DMS 273 treated with DMSO at 0.1 percent for 48 hours (cell line): ENCODE measurements at places on chromosomes 2 and 18.

DNA sequence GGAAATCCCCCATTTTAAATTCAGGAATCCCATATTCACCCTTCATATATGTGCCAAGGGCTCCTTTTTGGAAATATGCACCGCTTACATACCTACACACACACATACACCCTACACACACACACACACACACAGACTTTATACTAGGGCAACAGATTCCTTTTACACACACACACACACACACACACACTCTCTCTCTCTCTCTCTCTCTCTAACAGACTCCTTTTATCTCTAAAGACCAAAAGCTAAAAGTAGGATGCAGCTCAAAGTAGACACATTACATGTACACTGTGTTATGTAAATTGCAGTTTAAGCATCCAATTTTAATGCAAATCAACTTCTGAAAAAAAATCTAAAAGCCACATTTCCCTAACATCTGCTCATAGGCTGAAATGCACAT lies 130.9 kb upstream of the CAPN13 start:
- no peak for DNase-seq

GRCh38 chr2:39696838-39697237 lies 31.1 kb downstream of the TMEM178A start:
- DNase-seq, result peak; percentile 81

DNA sequence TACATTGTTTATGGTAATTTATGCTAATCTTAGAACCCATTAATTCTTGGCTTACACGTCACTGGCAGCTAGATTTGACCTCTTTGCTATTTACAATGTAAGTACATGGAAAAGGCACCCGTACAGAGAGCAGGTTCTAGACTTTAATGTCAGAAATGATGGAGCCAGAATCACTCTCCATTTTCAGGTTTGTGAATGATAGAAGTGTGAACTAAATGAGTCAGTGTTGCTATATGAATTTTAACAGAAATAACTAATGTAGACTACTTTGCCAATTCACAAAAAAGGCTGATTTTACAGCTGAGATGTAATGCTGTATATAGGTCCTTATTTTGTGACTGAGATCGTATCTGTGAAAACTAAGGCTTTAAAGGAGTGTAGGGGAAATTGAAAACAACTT lies 214.6 kb downstream of the LDLRAD4 start:
- no peak for DNase-seq

- no peak for DNase-seq
Observed at GRCh38 chr2:41879235-41879916, 168.4 kb upstream of the PKDCC start.

GRCh38 chr18:42730272-42730671 lies 385.2 kb downstream of the RIT2 start:
- no peak for DNase-seq

DNA sequence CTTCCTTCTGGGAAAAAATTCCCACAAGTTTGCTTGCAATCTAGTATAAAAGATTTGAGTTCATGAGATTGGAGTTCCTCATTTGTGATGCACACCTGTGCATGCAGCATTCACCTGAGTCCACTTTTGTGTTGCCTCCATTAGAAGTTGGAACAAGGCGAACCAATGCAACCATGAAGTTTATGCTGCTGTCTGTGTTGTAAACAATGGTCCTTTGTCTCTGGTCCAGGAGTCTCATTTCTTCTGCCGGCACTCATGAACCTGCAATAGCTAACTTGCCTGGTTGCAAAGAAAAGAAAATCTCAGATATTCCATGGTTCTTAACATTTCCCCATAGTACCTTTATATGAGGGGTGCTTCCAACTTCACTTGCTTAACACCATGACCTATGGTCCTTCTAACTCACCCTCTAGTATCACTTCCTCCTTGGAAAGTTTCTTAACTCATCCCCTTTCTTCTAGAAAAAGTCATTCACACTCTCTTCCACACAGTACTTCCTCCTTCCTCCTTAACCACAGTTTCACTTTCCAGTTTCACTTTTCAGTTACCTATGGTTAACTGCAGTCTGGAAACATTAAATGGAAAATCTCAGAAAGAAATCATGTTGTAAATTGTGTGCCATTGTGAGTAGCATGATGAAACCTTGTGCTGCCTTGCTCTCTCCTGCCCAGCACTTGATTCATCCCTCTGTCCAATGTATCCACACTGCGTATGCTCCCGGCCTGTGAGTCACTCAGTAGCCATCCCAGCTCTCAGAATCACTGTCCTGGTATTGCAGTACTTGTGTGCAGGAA lies 128.8 kb upstream of the TRIB2 start:
- DNase-seq, result no peak

GRCh38 chr2:77579076-77579769 lies 57.0 kb upstream of the LRRTM4 start:
- no peak for DNase-seq

DNA sequence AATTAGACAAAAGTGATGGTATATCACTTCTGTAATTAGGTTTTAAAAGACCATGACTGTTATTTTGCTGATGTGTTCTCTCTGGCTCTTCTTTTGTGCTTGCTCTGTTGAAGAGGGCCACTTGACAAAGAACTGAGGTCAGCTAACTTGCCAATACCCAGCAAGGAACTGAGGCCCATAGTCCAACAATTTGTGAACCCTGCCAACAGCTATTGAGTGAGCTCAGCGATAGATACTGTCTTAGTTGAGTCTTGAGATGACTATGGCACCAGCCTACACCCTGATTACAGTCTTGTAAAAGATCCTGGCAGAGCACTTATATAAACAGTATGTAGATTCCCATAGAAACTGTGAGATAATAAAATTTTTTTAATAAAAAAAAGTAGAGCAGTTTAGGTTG lies 103.0 kb downstream of the BMPR2 start:
- DNase-seq, result no peak

GRCh38 chr2:82811946-82812345 lies 1647.1 kb downstream of the SUCLG1 start:
- no peak for DNase-seq

- no peak for DNase-seq
Observed at GRCh38 chr2:79994965-79995364, 309.6 kb downstream of the LRRTM1 start.

GRCh38 chr2:105755895-105756294 lies 11.2 kb downstream of the NCK2 start:
- no peak for DNase-seq

GRCh38 chr18:59918320-59918755 lies 18.5 kb downstream of the PMAIP1 start:
- DNase-seq, result peak; percentile 97

DNA sequence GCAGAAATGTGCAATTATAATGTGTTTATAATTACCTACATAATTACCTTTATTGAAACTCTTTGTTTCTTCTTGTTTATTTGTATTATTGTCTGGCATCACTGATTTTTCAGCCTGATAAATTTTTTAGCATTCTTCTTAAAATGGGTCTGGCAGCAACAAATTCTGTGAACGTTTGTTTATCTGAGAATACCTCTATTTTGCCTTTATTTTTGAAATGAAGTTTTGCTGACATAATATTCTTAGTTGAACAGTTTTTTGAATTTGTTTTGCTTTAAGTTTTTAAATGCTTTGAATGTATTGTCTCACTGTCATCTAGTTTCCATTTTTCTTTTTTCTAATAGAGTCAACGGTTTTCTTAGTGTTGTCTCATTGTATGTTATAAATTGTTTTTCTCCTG lies 1152.0 kb upstream of the CDH2 start:
- DNase-seq, result no peak

- no peak for DNase-seq
Observed at GRCh38 chr2:44799105-44799504, 142.4 kb upstream of the SIX3 start.

DNA sequence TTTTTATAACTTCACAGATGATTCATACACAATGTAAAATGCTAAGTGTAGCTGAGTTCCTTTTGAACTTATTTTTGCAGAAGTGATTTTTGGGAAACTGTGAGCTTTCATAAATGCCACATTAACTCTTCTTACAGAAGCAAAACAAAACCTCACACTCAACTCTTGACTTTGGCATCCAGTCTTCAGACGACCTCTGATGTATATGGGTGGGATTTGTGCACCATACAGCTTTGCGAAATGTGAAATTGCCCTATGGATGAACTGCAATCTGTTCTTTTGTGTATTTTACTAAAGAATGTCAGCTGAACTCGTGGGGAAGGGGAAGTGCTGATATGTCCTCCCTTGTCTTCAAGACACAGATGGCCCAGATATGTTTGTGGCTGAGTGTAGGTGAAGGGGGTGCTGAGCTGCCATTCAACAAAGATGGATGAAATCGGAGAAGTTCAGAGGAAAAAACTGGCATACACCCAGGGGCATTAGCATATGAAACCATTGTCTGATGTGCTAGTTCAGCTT lies 218.3 kb downstream of the PTGR3 start:
- DNase-seq, result peak; percentile 60

DNA sequence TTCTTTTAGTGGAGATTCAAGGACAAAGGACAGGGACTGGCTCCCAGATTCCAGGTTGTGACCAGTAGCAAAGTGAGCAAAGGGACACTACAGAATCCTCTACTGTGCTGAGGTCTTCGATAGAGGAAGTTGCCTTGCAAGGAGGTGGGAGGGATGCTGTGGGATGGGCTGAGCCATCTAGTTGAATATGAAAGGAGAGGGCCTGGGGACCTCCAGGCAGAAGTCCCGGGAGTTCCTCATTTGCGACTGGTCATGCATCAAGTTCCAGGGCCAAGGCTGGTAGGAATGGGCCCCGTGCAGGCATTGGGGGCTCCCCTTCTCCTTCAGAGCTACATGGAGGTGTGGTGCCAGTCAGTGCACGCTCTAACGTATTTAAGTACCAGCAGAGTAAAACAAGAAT lies 12.6 kb upstream of the PROM2 start:
- DNase-seq, result no peak

- no peak for DNase-seq
Observed at GRCh38 chr18:12464731-12465130, 57.0 kb downstream of the PRELID3A start.

DNA sequence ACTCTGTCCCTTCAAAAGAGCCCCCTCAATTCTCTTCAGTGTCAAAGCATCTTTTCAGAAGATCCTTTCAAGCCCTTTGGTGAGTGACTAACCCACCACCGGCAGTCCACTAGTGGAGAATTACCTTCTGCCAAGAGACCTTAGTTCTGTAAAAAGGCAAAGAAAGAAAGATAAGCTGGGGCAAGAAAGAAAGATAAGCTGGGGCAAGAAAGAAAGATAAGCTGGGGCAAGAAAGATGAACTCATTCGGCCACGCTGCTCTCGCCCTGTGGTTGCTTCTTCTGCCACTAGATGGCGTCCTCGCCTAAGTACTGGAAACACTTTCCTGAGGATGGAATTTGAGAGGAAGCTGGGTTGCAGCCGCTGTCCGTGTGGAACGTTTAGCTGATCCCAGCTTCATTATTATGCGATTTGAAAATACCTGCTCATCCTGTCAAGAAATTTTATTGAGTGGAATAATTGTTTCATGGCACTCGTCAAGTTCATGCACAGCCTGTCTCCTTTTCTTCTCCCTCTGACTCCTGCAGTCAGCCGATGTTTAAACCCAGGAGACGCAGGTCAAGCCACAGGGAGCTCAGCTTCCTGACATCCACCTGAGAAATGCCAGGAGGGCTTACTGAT lies 17.3 kb upstream of the ANXA4 start:
- peak; percentile 37 for DNase-seq

GRCh38 chr18:62611453-62612288 lies 88.8 kb downstream of the ZCCHC2 start:
- no peak for DNase-seq

GRCh38 chr2:39728941-39729351 lies 50.1 kb downstream of the THUMPD2 start:
- DNase-seq, result no peak

DNA sequence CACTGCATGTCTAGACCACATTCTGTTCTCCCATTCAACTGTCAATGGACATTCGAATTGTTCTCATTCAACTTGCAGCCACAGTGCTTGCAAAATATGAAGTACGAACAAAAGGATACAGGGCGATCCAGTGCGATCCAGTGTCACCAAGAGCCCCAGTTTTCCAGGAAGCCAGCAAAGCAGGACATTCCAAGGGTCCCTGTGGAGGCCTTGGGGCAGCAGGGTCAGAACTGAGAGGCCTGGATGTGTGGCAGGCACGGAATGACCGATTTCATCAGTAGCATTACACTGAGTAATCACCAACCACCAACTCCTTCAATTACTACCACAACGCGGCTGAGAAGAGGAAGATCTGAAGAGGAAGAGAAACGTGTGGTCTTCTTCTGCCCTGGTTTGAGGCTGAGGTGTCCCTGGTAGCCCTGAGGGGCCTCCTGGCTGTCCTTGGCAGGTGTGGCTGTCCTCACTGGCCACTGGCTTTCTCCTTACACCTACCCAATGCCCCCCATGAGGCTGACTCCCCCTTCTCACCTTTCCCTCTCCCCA lies 172.7 kb upstream of the FHL2 start:
- no peak for DNase-seq

DNA sequence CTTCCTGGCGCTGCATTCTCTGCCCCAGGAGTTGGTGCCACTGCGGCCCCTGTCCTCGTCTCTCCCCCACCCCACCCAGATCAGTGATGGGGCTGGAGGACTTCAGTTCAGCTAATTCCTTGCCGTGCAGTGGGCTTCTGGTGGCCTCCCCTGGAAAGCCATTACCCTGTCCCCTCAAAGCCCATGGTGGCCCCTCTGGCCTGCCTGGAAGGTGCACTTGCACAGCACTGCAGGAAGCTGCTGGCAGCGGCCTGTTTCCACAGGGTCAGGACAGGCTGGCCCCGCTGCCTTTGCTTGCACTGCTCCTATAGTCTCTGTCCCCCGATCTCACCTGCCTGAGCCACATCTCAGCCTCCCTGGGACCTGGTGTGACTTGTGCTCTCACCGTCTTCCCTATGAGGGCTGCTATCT lies 105.1 kb downstream of the USP40 start:
- no peak for DNase-seq
